ENCODE measurements at places on chromosomes 16 and 17.

- DNase-seq = peak; percentile 29
These were observed at the start of gene CMTM4 for GRCh38 chr16:66696669-66697630. TSS of gene CMTM4 (minus strand) at chr16:66696743. CDS start at chr16:66696525, 218 bp downstream.

DNA sequence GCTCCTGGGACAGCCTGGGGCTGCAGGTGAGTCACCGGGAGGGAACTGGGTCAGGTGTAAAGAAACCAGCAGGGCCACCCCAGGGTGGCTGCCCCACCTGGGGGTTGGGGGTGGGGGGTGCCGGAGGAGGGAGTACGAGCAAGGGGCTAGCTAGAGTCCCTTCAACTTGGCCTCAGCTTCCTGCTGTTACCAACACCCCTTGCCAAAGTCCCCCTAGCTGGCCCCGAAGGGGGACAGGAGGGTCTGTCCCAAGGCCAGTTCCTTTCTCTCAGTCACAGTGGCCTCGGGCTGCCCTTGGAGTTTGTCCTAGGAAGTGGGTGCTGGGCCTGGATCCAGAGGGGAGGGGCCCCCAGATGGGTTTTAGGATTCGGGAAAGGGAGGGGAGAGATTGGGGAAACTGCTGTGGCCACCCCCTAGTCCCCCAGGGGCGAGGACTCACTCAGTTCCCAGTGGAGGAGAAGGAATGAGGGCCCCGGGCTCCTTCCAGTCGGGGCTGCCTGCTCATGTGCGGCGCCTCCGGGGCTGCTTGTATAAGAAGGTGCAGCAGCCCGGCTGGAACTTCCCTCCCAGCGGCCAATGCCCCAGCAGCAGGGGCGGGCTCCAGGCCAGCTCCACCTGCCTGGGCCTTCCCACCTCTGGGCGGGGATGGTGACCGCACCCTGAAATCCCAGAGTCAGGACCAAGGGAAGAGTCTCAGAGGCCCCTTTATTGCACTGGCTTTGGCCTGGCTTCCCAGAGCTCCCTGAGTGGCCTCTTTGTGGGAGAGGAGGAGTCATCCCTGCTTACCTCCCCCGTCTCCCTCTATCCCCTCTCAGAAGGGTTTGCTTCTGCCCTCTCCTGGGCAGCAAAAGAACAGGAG, 7.3 kb downstream of the ARHGAP27 start:
- no peak for DNase-seq

DNA sequence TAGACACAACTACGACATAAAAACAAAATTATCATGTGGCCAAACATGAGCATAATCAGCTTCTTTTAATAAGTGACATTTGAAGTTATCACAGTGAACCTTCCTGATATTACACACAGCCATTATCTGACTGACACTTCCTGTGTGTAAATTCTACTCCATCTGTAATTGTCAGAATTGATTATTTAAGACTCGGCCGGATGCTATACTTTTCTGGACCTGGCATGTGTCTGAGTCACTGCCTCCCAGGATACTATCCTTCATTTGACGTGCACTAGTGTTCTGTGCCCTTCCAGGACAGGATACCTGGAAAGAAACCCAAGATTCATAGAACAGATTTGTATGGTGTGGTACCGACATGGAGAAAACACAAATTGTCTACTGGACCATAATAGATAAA, 242.0 kb downstream of the HS3ST3A1 start:
- DNase-seq = no peak

GRCh38 chr17:15409721-15410250, 57.6 kb downstream of the CDRT4 start:
- DNase-seq = no peak

DNA sequence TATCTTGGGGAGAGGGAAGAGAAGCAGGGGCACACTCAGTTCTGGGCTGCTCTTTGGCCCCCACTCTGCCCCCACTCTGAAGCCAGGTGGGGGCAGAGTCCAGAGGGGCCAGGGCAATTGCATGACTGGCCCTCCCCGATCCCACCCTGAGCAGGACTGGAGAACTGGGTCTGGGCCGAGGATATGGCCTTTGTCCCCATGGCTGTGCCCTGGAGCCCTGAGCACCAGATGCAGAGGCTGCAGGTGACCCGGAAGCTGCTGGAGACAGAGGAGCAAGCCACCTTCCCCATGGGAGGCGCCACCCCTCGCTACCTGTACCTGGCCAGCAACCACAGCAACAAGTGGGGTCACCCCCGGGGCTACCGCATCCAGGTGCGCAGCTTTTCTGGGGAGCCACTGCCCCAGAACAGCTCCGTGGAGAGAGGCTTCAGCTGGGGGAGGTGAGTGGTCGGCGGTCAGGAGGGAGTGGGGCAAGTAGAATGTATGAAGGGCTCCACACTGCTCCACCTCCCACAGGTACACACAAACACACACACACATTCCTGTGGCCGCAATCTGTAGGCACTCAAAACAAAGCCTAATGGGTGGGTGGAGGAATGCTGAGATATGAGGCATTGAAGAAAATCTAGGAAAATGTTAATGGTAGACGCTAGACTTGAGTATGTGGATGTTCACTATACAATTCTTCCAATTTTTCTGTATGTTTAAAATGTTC, 21.4 kb downstream of the AOC3 start:
- DNase-seq = no peak

- DNase-seq = no peak
These were observed 14.6 kb downstream of the HSD11B2 start for GRCh38 chr16:67445441-67445912.

DNA sequence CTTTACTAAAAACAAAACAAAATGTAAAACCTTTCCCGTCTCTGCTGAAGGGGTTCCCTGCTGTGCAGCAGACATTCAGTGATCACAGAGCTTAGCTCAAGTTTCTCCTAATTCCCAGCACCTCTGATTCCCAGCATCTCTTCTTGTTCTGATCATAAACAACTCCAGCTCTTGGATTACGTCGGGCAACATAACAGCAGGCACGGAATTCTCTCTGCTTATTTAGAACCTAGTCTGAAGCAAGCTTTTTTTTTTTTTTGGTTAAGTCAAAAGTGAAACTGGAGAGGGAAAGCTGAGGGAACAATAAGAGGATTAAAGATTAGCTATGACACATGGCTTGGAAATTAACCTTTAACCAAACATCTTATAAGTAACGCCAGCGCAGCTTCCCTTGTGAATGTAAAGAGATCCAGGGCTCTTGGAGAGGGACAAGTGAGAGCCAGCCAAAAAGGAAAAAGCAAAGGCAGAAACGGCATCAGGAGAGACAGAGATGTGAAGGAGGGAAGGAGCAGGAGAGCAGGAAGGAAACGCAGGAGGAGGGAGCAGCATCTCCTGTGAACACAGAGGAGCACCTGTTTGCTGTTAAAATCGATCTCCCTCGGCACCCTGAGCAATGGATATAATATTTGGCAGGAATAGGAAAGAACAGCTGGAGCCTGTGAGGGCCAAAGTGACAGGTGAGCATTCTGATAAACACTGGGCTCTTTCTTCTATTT, at the start of gene BCO1:
Gene BCO1, plus strand, starts transcription at position 394 of the 716 bp plus-strand sequence. Its CDS starts 220 bp downstream, at position 614.
- no peak for DNase-seq
